ENCODE measurements at places on chromosomes 3 and 15. TPM values are rescaled to one million over a fixed set of nuclear protein-coding genes. Genes with fewer than 3 reads are reported as not detected.

DNA sequence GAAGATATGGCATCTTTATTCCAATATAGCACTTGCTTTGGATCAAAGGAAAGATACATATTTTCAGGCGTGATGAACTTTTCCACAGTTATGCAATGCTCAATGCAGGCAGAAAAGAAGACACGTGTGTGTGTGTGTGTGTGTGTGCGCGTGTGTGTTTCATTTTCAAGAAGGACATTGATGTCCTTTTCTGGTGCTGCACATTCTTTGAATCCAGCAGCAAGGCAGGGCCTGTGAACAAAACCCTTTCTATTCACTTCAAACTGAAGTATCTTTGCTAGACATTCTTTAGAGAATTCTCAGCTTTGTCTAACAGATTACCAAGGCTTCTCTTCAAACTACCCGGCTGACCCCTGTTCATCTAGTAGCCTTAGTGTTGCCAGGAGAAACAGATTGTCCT, 124.6 kb downstream of the CD47 start:
- peak; percentile 66 for DNase-seq

DNA sequence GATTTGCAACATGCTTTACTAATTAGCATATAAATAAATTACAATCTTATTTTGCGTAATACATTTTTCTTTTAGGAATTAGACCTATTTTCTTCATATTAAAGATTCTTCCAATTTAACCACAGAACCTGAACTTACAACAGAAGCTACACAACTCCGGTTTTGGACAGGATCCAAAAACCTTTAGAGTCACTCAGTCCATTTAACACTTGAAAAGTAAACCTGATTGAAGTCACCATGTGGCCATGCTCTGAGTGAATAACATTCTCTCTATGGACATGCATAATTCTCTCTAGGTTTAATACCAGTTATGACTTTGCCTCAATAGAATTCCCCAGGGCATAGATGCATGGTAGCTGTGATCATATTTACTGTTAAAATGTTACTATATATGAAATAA, 751.0 kb downstream of the VGLL3 start:
- DNase-seq = no peak

DNA sequence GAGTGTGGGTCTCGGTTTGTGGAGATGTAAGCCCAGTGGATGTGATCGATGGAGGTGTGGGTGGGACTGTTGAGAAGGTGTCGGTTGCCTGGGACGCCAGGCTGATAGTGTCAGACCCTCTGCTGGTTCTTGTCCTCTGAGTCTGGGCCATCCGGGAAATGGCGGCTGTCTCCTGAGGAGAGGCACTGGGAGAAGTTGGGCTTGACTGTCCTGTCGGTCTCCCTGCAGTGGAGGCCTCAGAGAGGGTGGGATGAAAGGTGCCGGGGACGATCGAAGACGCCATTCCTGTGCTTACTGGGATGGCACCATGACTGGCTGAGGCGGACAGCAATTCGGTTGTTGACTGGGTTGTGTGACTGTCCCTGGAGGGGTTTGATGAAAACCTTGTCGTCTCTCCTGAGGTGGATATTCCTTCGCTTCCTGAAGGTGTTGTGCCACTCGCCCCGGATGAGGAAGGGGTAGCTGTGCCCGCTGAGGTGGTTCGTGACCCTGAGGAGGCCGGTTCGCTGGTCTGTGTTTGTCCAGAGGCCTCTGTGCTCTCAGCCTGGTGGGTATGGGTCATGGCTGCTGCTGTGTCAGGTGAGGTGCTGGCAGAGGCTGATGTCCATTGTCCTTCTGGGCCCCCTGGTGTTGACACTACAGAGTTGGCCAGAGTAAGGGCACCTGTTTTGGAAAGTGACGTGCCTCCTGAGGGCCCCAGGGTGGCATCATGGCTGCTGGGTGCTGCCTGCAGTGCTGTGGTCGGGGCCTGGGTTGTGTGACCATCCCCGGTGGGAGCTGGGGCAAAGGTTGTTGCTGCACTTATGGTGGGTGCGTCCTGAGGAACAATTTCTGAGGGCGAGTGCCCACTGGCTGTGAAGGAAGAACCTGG, 22.8 kb downstream of the MUC4 start:
- DNase-seq = no peak

DNA sequence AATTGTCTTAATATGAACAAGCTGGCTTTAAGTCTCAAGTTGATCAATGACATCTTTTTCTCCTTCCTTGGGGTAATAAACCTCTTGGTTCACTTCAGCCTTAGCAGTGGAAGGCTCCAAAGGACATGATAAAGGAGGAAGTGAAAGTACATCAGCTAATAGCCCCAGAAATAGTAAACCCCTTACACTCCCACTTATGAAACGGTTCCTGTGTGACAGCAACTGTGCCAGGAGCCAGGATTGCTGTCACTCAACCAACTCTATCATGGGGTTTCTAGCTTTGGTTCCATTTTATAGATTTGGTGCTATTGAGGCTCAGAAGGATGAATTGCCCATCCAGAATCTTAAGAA, 216.7 kb downstream of the ABHD5 start:
- DNase-seq = no peak

GRCh38 chr15:25954398-25954797, 91.3 kb upstream of the ATP10A start:
- DNase-seq = no peak

DNA sequence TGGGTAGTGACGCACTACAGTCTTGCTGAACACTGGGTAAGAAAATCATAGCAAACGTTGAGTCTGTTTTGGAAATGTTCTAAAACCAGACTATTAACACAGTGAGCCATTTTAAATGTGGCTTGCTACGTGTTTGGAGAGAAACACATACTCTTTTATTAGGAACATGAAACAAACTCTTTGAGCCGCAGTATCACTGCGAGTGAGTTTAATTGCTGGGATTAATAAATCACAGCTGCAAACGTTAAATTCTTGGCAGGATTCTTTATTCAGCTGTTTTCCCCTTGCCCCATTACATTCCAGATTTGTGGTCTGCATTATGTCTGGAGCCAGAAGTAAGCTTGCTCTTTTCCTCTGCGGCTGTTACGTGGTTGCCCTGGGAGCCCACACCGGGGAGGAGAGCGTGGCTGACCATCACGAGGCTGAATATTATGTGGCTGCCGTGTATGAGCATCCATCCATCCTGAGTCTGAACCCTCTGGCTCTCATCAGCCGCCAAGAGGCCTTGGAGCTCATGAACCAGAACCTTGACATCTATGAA, 33.6 kb downstream of the BTD start:
- peak; percentile 74 for DNase-seq

DNA sequence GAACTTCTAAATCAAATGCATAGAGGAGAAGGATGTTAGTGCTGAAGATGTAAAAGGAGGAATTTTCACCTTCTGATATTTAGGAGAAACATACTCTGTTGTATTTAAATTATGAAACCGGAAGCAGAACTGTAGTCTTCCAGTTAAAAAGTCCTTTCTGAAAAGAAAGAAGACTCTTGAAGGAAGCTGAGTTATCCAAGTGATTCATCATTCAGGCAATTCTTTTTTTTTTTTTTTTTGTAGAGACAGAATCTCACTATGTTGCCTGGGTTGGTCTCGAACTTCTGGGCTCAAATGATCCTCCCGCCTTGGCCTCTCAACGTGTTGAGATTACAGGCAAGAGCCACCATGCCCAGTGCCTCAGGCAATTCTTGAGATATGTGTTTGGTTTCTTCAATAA, 424.8 kb upstream of the TPM1 start:
- DNase-seq = no peak

DNA sequence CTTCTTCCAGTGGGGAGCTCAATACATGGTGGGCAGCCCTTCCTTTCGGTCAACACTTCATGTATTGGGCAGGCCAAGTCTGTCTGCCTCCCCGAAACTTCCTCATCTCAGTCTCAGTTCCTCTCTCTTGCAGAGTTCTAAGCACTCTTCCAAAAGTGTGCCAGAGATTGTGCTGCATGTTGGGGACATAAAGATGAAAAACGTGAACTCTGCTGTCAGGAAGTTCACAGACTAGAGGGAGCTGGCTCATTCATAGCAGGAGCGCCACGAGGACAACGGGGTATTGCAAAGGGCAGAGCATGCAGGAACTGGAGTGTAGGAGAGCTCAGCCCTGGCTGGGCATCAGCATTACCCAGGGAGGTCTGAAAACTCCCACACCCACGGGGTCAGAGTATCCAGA, 15.3 kb upstream of the EPHB3 start:
- no peak for DNase-seq

DNA sequence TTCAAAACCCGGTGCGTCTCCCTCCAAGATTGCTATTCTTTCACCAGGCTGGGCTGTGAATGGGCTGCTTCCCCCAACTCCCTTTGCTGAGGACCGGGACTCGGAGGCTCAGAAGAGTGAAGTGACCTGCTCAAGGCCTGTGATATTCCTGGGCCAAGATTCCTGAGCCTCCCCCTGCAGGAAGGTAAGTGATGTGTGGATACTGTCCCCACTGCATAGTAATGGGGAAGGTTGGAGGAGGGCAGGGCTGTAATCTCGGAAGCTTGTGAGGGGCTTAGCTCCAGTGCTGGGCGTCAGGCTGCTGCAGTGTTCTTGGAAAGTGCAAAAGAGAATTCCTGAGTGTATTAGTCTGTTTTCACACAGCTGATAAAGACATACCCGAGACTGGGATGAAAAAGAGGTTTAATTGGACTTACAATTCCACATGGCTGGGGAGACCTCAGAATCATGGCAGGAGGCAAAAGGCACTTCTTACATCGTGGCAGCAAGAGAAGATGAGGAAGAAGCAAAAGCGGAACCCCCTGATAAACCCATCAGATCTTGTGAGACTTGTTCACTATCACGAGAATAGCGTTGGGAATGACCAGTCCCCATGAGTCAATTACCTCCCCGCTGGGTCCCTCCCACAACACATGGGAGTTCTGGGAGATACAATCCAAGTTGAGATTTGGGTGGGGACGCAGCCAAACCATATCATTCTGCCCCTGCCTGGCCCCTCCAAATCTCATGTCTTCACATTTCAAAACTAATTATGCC, 67.6 kb downstream of the EFCAB12 start:
- no peak for DNase-seq

- DNase-seq = no peak
These were observed 36.1 kb downstream of the PCSK6 start for GRCh38 chr15:101453123-101454120.

DNA sequence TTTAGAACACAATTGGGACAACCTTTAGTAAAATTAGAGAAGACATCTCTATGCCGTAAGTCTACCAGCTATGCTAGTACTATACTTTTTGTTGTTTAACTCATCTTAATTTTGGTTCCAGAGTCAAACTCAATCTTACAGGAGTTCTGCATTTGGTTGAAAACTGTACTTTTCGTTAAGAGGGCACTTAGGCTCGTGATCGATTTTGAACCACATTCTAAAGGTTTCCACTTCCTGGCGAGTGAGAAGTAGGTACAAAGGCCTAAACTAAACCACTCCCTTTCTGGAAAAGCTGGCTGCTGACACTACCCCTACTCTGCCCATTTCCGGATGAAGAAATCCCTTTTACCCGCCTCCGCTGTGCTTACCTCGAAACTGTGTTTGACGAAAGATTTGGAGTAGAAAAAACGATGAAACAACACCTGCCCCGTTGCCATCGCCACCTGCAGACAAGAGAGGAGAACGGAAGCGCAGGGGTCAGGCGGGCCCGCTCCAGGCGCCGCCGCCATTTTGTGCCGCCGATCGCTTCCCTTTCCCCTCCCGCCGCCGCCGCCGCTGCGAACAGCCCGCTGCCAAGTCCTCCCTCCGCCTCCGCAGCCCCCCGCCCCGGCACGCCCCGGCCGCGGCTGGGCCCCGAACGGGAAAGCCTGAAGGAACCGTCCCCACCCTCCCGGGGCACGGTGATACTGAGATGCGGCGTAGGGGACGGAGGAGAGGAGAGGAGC, 748 bp downstream of the CCNL1 start:
- peak; percentile 33 for DNase-seq

DNA sequence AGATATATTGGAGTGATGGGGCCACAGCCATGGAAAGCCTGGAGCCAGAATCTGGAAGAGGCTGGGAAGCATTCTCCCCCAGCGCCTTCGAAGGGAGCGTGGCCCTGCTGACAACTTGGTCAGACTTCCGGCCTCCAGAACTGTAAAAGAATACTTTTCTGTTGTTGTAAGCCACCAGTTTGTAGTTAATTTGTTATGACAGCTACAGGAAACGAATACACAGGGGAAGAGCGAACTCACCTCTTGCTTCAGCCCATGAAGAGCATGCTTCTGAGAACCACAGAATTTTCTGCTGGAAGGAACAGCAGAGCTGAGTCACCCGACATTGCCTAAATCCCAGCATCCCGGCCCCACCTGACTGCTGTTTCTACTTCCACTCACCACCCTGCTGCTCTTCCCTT, 501.7 kb downstream of the SHQ1 start:
- DNase-seq = no peak

- peak; percentile 76 for DNase-seq
These were observed 985 bp downstream of the TRPC1 start for GRCh38 chr3:142724682-142725356.

Gene GHSR
- total RNA-seq = 0.17 TPM

Gene OR5AC2
- total RNA-seq = not detected

Gene CXCR6
- 0.30 TPM for total RNA-seq

Gene CLDN18
- total RNA-seq = 0.20 TPM

Gene FOXL2NB
- 5.2 TPM for total RNA-seq

Gene CHL1
- total RNA-seq = 110 TPM

Data from spinal cord (tissue), 10 donors.